ENCODE measurements at places on chromosomes 5 and 9.

DNA sequence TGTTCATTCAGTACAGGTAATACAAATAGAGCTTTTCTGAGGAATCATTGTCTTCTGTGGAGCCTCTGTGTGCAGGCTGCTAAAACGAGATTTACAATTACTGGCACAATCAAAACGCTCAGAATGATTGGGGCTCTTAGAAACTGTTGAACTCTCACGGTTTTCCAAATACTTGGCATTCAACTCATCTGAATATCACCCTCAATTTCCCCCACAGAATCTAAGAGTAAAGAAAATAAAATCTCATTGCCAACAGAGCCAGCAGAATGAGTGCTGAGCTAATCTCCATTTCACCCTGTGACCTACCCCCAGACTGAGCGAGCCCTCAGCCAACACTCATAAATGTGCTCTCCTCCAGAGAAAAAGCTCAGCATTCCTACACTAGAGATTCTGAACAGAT is 35.3 kb upstream of the TMED7 start:
- no peak for DNase-seq

GRCh38 chr9:97531888-97532376 is 30.5 kb downstream of the TMOD1 start:
- DNase-seq: no peak

GRCh38 chr5:93184041-93184440 is 397.0 kb downstream of the NR2F1-AS1 start:
- no peak for DNase-seq

- DNase-seq: peak; percentile 60
These were observed 153.5 kb downstream of the MAT2B start for GRCh38 chr5:163658702-163659567.

DNA sequence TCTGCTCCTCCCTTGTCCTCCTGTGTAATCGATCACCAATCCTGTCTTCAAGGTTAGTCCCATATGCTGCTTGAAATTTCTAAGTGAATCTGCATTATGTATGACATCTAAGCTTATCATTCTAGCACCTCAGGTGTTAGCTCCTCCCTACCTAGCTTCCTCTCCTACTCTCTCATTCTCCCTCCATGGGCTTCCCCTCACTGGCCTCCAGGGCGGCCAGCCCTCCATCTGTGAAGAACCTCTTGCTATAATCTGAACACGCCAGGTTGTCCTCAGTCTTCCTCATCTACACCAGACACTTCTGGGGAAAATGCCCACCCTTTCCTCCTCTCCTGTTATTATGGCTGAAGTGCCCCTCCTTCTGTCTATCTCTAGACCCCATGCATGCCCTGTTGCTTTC is 599.3 kb upstream of the KLF4 start:
- DNase-seq: no peak

- peak; percentile 30 for DNase-seq
These were observed at the start of gene ITGA2 for GRCh38 chr5:52989025-52989780. TSS of gene ITGA2 (plus strand) at chr5:52989352. CDS start at chr5:52989469, 117 bp downstream.

- DNase-seq: no peak
These were observed 10.8 kb downstream of the NSG2 start for GRCh38 chr5:174056064-174056847.

GRCh38 chr5:67520161-67520908 is 323.7 kb upstream of the CD180 start:
- DNase-seq: no peak

- no peak for DNase-seq
These were observed 46.8 kb upstream of the ANKRD55 start for GRCh38 chr5:56279979-56280378.

- no peak for DNase-seq
These were observed 409.4 kb upstream of the CTNND2 start for GRCh38 chr5:12313602-12314001.

DNA sequence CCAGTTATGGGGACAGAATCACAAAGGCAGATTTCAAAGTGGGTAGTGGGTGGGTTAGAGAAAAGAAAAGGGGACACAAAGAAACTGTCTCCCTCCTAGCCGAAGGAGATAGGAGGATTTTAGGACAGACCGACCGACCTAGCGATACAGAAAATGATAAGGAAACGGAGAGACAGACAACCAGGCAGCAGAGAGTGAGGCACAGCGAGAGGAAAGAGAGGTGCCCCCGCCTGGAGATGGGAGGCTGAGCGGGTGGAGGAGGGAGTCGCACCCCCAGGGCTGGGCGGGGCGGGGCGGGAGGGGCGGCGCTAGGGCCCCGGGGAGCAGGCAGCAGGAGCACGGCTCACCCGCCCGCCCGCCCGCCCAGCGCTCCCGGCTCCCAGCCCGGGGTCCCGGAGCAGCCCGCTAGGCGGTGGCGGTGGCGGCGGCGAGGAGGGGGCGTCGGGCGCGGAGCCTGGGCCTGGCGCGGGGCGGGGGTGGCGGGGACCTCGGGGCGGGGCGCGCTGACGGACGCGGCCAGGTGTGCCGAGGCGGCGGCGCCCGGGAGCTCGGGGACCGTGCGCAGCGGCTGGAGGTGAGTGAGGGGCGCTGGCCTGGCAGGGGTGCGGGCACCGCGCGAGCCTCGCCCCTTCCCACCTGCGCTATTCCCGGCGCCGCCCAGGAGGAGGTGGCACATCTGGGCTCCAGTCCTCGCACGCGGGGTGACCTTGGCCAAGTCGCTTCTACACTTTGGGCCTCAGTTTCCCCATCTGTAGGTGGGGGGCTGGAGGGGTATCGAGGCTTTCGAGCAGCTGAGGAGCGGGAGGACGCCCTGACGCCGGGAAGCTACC is 15.9 kb upstream of the SYNPO start:
- DNase-seq: no peak

DNA sequence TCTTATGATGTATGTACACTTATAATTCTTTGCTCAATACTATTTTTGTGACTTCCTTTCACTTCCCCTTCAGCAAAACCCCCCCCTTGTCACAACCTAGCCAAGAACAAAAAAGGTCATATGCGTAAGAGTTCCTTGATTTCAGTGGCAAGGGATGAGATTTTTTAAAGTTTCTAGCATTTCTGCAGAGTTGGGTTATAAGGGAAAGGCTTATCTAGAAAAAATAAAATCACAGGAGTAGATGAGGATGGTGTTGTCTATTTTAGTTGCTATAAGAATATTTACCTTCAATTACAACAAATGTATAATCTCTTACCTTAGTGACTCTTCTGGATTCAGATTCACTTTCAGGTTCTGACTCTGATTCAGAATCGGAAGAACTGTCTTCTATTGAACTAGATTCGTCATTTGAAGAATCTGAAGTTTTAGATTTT is 184.6 kb downstream of the AP3B1 start:
- no peak for DNase-seq

DNA sequence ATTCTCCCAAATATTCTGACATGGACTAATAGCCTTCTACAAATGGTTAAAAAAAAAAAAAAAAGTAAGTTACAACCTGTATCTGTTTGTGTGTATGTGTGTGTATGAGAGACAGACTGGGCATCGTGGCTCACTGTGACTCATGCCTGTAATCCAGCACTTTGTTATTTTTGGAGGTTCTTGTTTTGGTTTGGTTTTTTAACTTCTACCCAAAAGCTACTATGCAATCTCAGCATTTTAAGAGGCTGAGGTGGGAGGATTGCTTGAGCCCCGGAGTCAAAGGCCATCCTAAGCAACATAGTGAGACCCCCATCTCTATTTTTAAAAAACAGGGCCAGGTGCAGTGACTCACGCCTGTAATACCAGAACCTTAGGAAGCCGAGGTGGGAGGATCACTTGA is 17.6 kb upstream of the HAVCR1 start:
- no peak for DNase-seq

DNA sequence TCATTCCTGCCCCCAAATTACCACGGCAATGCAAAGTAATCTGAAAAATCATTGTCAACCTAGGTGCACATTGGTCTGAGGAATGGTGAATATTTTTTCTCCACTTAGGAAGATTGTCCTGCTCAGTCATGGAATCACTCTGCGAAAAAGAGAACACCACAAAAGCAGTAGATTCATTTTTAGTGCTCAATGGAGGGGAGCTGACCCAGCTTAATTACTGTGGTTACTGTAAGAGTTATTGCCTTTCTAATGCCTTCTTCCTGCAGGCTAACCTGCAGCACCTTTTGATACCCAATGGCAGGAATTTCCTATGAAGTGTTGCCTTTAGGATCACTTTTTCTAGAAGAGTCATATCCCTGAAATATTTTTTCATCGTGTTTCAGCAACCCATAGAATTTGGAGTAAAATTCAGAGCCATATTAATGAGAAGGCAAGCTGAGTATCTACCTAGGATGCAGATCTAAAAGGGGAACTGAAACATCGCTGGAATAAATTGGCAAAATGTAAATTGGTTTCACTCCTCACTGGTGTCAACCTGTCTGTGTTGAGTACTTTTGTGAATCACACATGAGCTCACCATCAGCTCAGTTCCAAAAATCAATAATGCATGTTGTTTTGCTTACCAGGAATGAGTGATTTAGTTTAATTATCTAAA is 464.5 kb downstream of the CSNK1G3 start:
- no peak for DNase-seq

DNA sequence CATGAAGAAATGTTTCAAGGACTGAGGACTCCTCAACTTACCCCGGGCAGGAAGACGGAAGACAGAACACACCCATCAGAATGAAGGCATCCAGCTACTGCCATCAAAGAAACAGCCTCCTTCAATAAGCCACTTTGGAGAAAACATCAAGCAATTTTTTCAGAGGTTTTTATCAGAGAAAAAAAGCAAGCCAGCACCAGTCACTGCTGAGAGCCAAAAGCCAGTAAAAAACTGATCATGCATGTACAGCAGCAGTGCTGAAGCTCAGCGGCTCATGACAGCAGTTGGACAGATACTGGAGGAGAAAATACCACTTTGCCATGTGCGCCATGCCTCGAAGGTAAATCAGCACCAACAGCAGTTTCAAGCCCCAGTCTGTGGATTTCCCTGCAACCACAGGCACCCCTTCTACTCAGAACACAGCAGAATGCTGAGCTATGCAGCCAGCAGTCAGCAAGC is 10.1 kb upstream of the ZNF484 start:
- no peak for DNase-seq

DNA sequence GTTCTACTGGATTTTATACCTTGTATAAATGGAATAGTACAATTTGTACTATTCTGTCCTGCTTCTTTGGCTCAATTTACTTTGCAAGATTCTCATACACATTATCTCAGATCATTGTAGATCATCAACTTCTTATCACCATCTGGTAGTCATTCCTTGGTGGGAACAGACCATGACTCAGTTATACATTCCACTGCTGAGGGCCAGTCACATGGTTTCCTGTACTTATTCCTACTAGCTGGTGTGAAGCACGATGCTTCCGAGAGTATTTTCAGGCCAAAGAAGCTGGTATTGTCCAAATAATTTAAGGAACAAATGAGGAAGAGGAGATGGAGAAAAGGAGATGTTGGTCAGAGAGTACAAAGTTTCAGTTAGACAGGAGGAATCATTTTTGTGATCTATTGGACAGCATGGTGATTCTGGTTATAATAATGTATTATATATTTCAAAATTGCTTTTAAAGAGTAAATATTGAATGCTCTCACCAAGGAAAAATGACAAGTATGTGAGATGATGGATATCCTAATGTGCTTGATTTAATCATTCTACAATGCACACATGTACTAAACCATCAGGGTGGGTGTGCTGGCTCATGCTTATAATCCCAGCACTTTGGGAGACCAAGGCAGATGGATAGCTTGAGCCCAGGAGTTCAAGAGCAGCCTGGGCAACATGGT is 124.1 kb downstream of the SYK start:
- no peak for DNase-seq

GRCh38 chr5:158023266-158023665 is 164.3 kb upstream of the CLINT1 start:
- no peak for DNase-seq

- DNase-seq: no peak
These were observed 92.9 kb upstream of the LPAR1 start for GRCh38 chr9:111131211-111131610.

GRCh38 chr5:77321793-77322394 is 111.4 kb downstream of the PDE8B start:
- DNase-seq: no peak

DNA sequence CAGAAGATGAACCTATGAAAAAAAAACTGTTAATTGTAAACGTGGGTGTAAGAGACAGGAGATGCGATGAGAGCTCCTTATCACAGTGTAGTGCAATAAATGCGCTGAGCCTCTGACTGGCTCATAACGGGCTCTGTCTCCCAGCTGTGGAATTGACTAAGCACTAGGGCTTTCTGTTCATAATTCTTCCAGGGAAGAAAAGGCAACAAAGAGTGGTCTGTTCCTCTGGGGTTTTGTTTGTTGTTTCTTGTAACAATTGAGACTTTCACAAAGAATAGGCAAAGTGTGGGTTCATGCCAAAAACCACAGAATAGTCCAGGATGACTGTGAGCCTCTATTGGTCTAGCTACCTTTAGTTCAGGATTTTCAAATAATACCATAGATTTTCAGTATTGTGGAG is 39.4 kb downstream of the UBE2QL1 start:
- DNase-seq: no peak

GRCh38 chr5:14995229-14995628 is 123.7 kb upstream of the ANKH start:
- no peak for DNase-seq

DNA sequence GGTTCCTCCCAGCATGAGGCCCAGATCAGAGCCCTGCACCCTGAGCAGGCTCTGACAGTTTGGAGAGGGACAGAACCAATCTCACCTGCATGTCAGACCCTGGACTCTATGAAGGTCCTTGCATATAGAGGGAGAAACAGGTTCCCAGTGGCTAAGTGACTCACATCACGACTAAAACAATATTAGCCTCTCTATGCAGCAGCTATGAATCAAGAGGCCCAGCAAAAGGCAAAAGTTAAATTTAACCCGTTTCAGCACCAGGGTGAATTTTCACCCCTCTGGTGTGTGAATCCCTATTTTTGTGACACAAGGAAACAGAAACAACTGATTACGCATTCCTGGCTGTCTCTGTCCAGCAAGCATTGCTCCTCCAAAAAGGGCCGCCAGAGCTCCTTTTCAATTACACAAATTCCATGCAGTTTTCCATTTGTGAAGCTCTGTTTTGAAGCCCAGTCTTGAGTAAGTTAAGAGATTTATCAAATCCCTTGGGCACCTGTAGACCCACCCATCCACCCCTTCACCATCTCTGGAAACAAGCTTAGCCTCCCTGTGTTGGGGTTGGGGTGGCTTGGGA is 136.6 kb downstream of the GABBR2 start:
- DNase-seq: no peak

DNA sequence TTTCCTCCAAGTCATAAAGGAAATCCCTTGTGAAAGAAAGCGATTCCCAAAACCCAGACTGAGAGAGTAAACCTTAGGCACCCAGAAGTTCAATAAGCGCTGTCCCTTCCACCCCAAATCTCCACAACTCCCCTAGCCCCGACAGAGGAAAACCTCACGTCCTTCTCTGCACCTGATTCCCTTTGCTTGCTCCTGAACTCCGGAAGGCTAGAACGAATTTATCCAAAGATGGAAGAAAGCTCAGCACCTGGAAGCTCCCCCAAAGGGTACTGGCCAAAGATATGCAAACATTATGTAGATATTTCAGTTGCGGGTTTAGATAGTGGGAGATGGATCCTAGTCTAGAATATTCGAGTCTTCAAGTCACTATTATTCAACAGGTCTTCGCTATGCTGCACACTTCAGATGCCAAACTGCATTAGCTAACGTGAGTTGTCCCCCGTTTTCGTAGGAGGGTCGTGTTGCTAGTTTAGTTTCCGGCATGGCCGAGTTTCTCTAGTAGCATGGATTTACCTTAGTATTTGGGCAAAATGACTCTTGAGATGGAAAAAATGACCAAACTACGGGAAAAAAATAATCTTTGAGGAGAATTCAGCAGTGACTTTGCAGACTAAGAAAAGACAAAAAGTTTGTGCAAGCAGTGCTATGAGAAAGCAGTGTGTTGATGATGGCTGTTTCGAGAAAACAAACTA is 27.7 kb downstream of the NR2F1 start:
- no peak for DNase-seq

Measured in NCI-H2081 (cell line).